ENCODE measurements at places on chromosomes 1 and 21. TPM values are rescaled to one million over a fixed set of nuclear protein-coding genes. Genes with fewer than 3 reads are reported as not detected.

KRTAP11-1 gene
- not detected for total RNA-seq

- DNase-seq, result no peak
Measured at GRCh38 chr1:221758455-221758854, 16.6 kb upstream of the DUSP10 start.

DNA sequence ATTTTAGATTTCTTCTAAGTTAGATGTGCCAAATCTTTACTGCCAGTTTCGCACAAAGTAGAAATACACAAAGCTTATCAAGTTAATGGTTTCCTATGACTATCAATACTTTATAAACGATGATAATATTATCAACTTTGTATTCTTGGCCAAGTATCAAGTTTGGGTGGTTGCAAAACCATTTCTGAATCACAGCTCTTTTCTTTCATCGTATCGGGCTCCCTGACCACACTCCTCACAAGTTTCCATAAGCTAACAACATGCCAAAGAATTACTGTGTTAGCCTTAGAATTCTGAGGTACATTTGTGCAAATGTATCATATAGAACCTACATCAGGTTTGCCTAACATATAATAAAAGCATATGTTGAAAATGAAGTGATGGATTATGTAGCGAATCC lies 311.0 kb downstream of the KCTD3 start:
- DNase-seq, result no peak

REN gene
- not detected for total RNA-seq
